ENCODE measurements at places on chromosomes 1 and 21. TPM values are rescaled to one million over a fixed set of nuclear protein-coding genes. Genes with fewer than 3 reads are reported as not detected.

The FOXD2 gene
- total RNA-seq: 0.25 TPM

The RAB7B gene
- 0.49 TPM for total RNA-seq

The DYNLT5 gene
- total RNA-seq: 6.4 TPM

The TTC24 gene
- not detected for total RNA-seq

The FCAMR gene
- total RNA-seq: not detected

The MXRA8 gene
- 11.3 TPM for total RNA-seq

The RSPO1 gene
- not detected for total RNA-seq

The RGL1 gene
- total RNA-seq: 34.7 TPM

The AMY1B gene
- total RNA-seq: not detected

The TRIM58 gene
- total RNA-seq: 5.7 TPM

The TMPRSS2 gene
- not detected for total RNA-seq

The LRRC71 gene
- 0.25 TPM for total RNA-seq

The CENPL gene
- 12.8 TPM for total RNA-seq
